ENCODE measurements at places on chromosomes 7 and 10. TPM values are rescaled to one million over a fixed set of nuclear protein-coding genes. Genes with fewer than 3 reads are reported as not detected.

DNA sequence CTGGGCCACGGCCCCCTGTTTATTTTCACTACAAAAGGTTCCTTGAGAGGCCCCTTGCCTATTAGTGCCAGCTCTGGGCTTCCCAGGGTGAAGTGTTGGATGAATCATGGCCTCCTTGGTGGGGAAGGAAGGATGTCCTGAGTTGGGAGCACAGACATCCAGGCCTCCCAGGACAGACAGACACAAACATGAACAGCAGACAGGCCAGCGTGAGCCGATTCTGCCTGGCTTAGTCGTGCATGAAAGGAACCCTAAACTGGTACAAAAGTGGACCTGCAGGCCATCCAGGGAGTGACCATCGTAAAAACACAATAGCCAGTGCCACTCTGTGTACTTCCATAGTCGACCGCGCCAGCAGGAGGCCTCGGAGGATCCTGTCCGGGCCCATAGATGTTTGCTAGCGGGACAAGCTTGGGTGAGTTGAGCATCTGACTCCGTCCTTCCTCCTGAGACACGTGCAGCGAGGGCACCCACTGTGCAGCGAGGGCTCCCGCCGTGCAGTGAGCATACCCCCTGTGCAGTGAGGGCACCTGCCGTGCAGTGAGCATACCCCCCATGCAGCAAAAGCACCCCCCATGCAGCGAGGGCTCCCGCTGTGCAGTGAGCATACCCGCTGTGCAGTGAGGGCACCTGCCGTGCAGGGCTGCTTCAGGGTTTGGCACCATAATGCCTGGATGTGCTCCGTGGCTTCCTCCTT is 51.3 kb upstream of the PRKAR1B start:
- H3K36me3 ChIP-seq = no peaks in the 10 kb centered on the region
- no peak for DNase-seq
- H3K27me3 ChIP-seq = no peaks in the 10 kb centered on the region

ELFN1 gene
- total RNA-seq = 0.21 TPM

SNCG gene
- total RNA-seq = 213 TPM

GRCh38 chr10:85961073-85961472 is 405.5 kb downstream of the GRID1 start:
- no peaks in the 10 kb centered on the region for H3K36me3 ChIP-seq
- no peak for DNase-seq
- no peak overlapping the region for H3K4me3 ChIP-seq
- H3K4me1 ChIP-seq = no peaks in the 10 kb centered on the region
- no peak overlapping the region for H3K27ac ChIP-seq

DNA sequence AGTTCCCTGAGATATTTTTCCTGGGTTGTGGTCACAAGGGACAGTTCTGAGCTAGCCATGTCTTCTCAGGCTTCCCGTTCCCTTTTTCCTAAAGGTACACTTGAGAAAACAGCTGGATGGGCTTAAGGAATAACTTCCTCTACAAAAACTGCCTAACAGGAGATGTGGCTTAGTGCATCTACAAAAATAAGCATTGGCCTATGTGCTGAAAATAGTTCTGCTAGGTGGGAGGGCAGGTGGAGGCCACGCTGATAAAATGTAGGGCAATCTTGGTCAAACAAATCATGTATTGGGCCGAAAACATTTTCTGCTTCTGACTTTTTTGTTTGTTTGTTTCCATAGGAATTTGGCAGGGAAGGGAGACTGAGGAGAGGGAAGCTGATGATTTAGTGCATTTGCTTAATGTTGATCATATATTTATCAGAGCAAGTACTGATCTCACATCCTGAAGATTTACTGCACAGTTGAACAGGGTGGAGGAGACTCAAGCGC is 409.4 kb upstream of the FZD8 start:
- H3K4me3 ChIP-seq = no peak overlapping the region
- no peaks in the 10 kb centered on the region for H3K27me3 ChIP-seq
- no peaks in the 10 kb centered on the region for H3K36me3 ChIP-seq
- peaks cover 13% of the 10 kb centered on the region for H3K4me1 ChIP-seq
- no peak overlapping the region for H3K27ac ChIP-seq

ABCF2 gene
- 34.3 TPM for total RNA-seq

SLC26A3 gene
- not detected for total RNA-seq

GRCh38 chr7:80707318-80707717 is 68.9 kb downstream of the CD36 start:
- no peak for DNase-seq
- H3K36me3 ChIP-seq = no peaks in the 10 kb centered on the region
- H3K4me1 ChIP-seq = no peaks in the 10 kb centered on the region
- no peak overlapping the region for H3K4me3 ChIP-seq

DNA sequence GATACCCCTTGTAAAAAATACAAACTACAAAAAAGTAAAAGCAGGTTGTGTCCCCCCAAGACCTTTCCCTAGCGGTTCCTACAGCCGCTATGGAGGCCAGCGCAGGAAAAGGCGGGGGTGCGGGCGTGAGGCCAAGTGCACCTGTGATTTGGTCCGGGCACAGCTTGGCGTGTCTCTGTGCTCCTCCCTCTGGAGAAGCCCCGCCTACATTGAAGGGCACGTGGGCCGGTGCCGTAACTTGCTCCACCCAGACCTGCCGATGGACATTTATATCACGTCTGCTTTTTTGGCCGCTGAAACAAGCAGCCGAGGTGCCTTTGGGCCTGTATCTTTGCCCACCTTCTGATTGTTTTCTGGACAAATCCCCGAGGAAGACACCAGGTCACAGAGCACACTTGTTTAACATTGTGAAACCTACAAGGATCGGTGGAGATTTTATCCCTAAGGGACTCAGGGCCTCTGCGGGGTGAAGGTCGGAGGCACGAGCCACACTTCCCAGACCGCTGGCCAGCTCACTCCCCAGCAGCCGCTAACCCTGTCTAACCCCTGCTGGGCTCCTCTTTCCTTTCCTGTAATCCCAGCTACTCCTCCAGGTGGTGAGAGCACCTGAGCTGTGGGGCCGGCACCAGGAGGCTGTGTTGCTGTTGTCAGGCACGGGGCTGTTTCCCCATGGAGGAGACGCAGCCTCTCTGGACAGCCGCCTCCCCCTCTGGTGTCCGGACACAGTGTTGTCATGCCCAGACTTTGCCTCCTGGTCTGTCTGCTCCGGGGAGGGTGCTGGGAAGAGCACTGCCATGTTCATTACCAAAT is 18.8 kb upstream of the INPP5A start:
- H3K27me3 ChIP-seq = no peaks in the 10 kb centered on the region
- no peak for DNase-seq
- no peaks in the 10 kb centered on the region for H3K4me1 ChIP-seq
- H3K4me3 ChIP-seq = no peak overlapping the region
- no peaks in the 10 kb centered on the region for H3K36me3 ChIP-seq

DNA sequence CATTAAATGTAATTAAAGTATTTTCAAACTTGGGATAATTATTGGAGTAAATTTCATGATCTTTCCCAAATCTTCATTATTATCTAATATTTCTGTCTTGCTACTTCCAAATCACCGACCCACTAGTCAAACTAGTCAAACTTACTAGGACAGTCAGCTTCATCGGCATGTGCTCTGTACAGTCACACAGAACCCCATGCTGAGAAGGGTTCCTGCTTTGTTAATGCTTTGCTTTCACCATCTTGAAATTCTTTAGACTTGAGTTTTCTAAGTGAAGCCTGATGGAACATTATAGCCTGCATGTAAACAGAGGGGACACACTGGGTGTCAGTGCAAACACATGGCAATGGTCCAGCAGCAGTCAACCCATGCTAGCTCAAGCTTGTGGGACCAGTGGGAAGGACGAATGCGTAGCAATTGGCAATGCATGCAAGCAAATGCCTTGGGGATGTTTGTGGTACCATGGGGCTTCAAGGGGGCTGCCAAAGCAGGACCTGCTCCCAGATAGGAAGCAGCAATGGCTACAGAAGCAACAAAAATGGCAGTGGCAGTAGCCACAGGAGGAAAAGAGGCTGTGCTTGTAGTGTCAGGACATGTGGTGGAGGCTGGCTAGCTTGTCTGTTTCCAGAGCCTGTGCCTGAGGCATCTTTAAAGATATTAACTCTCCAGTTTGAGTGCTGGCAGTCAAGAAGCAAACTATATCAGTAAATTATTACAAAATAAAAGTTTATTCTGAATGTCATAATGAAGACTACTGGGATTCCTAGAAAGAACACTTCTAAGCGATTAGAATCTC is 441.1 kb upstream of the SEMA3D start:
- H3K27me3 ChIP-seq = no peaks in the 10 kb centered on the region
- H3K36me3 ChIP-seq = no peaks in the 10 kb centered on the region

DNA sequence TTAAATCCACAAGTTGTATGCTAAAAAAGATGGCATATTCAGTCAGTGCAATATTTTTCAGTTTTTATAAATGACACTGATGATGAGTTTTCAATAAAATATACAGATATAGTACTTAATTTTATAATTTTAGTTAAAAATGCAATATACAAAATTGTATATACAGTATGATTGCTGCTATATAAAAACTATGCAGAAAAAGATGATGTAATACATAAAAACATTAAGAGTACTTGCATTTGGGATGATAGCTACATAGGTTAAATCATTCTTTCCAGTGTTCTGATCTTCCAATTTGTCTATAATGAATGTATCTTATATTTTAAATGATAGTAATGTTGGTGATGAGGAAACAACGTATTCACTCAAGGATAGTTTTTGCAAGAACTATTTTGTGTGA is 92.0 kb upstream of the RPA3 start:
- DNase-seq = no peak
- no peaks in the 10 kb centered on the region for H3K4me1 ChIP-seq
- H3K36me3 ChIP-seq = no peaks in the 10 kb centered on the region
- H3K27me3 ChIP-seq = no peaks in the 10 kb centered on the region
- no peak overlapping the region for H3K4me3 ChIP-seq

CTAGE8 gene
- total RNA-seq = 0.60 TPM

IFIT1B gene
- not detected for total RNA-seq

ZNF503 gene
- total RNA-seq = 13.8 TPM

DNA sequence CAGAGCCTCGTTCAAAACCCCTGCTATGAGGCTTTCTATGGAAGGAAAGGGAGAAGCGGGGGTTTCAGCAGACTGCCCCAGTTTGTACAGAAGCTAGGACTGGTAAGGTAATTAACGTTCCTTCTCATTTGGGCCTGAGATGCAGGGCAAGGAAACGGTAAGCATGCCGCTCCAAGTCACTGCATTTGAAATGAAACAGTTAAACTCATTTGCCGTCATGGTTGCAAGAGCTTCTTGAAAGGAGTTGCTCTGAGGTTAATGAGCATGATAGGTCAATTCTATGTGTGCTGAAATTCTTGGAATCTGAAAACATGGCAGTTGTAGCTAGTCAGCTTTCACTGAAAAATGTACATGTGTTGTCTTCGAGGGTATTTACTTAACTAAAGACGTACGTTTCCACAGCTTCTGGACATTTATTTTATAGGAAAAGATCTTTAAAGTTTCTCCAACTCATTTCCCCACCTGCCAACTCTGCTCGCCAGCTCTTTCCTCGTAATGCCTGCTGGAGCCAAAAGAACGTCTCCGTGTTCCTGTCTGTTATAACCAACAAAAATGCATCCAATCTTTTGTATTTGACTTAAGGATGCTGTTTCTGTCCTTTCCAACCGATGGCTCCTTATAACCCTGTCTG is 73.3 kb downstream of the ADAM12 start:
- H3K4me1 ChIP-seq = no peaks in the 10 kb centered on the region
- DNase-seq = no peak
- no peak overlapping the region for H3K27ac ChIP-seq
- no peaks in the 10 kb centered on the region for H3K36me3 ChIP-seq

CYP2E1 gene
- total RNA-seq = 0.30 TPM

DNA sequence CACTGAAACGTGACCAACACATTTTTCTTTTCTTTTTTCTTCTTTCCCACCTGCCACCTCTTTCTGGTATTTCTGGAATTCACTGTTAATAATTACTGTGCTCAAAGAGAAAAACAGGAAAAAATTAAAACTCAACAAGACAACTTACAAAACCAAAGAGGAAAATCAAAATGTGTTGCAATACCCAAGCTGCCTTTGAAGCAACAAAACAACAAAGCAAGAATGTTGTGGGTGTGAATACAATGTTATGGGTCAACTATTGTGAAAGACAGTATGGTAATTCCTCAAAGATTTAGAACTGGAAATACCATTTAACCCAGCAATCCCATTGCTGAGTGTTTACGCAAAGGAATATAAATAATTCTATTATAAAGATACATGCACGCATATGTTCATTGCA is 415.1 kb downstream of the GFRA1 start:
- H3K36me3 ChIP-seq = no peaks in the 10 kb centered on the region
- H3K27ac ChIP-seq = no peak overlapping the region
- H3K4me1 ChIP-seq = no peaks in the 10 kb centered on the region

KIAA1549 gene
- 1.6 TPM for total RNA-seq

GRCh38 chr7:26862834-26863233 is 1.6 kb downstream of the SKAP2 start:
- H3K36me3 ChIP-seq = no peaks in the 10 kb centered on the region
- DNase-seq = no peak
- no peak overlapping the region for H3K27ac ChIP-seq

DNA sequence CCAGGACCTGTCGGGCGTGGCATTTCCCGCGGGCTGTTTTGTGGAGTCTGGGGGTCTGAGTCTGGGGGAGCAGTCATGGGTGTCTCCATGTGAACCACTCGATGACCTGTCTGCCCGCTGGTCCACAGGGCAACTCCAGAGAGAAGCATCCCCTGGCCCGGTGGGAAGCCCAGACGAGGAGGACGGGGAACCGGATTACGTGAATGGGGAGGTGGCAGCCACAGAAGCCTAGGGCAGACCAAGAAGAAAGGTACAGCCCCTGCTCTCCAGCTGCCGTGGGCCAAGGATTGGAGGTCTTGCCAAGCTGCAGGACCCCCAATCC is 14.7 kb downstream of the LAT2 start:
- H3K4me3 ChIP-seq = no peak overlapping the region
- no peak overlapping the region for H3K27ac ChIP-seq
- no peaks in the 10 kb centered on the region for H3K36me3 ChIP-seq
- no peaks in the 10 kb centered on the region for H3K27me3 ChIP-seq

GRCh38 chr10:42896735-42897134 is 114.1 kb downstream of the BMS1 start:
- H3K27me3 ChIP-seq = no peaks in the 10 kb centered on the region
- H3K4me3 ChIP-seq = no peak overlapping the region
- no peak for DNase-seq
- no peaks in the 10 kb centered on the region for H3K4me1 ChIP-seq
- H3K36me3 ChIP-seq = no peaks in the 10 kb centered on the region

SLC26A4 gene
- 0.60 TPM for total RNA-seq

GARIN1A gene
- 0.63 TPM for total RNA-seq

- no peak overlapping the region for H3K4me3 ChIP-seq
- no peak overlapping the region for H3K27ac ChIP-seq
- H3K27me3 ChIP-seq = no peaks in the 10 kb centered on the region
Measured at GRCh38 chr7:12706900-12707536, 19.6 kb downstream of the ARL4A start.

DNA sequence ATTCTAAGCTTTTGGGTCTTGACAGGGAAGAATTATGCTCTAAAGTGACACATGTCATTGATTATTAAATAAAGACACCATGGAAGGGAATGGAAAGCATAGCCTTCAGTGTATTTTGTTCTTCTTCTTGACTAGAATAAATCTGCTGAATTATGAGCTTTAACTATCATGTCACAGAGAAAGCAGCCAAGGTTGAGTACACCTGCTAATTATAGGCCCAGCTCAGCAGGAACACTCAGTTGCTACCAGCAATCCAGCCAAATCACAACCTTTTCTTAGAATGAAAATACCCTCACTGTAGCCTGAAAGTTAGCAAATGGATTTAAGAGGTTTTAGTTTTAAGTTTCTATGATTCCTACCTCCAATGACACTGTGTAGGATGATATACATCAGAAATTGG is 225.3 kb upstream of the RHOBTB1 start:
- H3K4me3 ChIP-seq = no peak overlapping the region
- H3K36me3 ChIP-seq = no peaks in the 10 kb centered on the region
- DNase-seq = no peak
- H3K27me3 ChIP-seq = no peaks in the 10 kb centered on the region

- DNase-seq = no peak
- H3K36me3 ChIP-seq = no peaks in the 10 kb centered on the region
- no peak overlapping the region for H3K4me3 ChIP-seq
- no peak overlapping the region for H3K27ac ChIP-seq
- H3K27me3 ChIP-seq = no peaks in the 10 kb centered on the region
Measured at GRCh38 chr7:78080811-78081210, 282.2 kb downstream of the PHTF2 start.

Measured in tibial nerve (tissue), 4 donors.